ENCODE measurements at places on chromosomes 2 and 18. TPM values are rescaled to one million over a fixed set of nuclear protein-coding genes. Genes with fewer than 3 reads are reported as not detected.
A peak's percentile ranks its signal among the peaks of the same experiment; 100 is the strongest.

Gene TAF1B
- total RNA-seq: 7.4 TPM

Gene EPHA4
- 1.1 TPM for total RNA-seq

Gene MDH1
- 96.9 TPM for total RNA-seq

DNA sequence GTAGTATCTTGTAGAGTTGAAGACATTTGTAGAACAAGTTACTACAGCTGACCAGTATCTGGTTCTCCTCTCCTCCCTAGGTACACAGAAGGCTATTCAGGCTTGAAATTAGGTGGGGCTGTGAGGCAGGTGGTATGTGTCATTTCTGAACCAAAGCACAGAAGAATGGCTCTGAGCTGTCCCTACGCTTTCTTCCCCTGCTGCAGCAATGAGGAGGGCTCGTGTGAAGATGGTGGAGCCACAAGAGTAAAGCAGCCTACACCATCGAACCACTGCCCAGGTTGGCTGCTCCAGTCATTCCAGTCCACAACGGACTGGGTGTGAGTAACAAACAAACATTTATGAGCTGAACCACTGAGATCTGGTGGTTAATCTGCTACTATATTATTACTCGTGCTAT lies 148.9 kb downstream of the DTNB start:
- H3K27ac ChIP-seq: no peak overlapping the region
- H3K27me3 ChIP-seq: no peaks in the 10 kb centered on the region
- DNase-seq: no peak
- H3K36me3 ChIP-seq: no peaks in the 10 kb centered on the region

- H3K36me3 ChIP-seq: no peaks in the 10 kb centered on the region
- no peaks in the 10 kb centered on the region for H3K4me1 ChIP-seq
- H3K4me3 ChIP-seq: no peak overlapping the region
- no peaks in the 10 kb centered on the region for H3K27me3 ChIP-seq
Measured at GRCh38 chr2:75018162-75018561, 59.7 kb downstream of the POLE4 start.

DNA sequence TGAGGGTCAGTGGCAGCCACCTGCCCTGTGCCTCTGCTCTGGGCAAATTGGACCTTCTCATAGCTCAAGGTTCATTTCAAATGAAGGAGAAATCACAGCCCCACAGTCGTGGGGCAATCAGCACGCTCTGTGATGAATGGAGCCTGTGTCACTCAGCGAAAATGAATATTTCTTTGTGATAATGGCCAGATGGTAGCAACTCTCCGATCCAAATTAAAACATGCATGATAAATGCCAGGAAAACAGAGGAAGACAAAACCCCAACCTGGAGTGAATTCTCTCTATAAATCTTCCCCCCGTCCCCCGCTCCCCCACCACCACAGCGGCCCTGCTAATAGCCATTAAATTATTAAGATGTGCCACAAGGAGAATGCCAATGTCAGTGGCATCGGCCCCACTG lies 258.4 kb downstream of the CELF4 start:
- H3K4me3 ChIP-seq: no peak overlapping the region
- H3K36me3 ChIP-seq: no peaks in the 10 kb centered on the region
- H3K27me3 ChIP-seq: no peaks in the 10 kb centered on the region
- no peaks in the 10 kb centered on the region for H3K4me1 ChIP-seq
- no peak overlapping the region for H3K27ac ChIP-seq
- DNase-seq: no peak

- no peaks in the 10 kb centered on the region for H3K4me1 ChIP-seq
- no peak for DNase-seq
- no peak overlapping the region for H3K27ac ChIP-seq
- no peaks in the 10 kb centered on the region for H3K36me3 ChIP-seq
Measured at GRCh38 chr2:141647353-141647752, 483.5 kb downstream of the LRP1B start.

GRCh38 chr2:229689307-229689839 lies 25.0 kb downstream of the DNER start:
- H3K27me3 ChIP-seq: peaks cover 4% of the 10 kb centered on the region
- no peak overlapping the region for H3K27ac ChIP-seq
- no peaks in the 10 kb centered on the region for H3K36me3 ChIP-seq
- no peak for DNase-seq

DNA sequence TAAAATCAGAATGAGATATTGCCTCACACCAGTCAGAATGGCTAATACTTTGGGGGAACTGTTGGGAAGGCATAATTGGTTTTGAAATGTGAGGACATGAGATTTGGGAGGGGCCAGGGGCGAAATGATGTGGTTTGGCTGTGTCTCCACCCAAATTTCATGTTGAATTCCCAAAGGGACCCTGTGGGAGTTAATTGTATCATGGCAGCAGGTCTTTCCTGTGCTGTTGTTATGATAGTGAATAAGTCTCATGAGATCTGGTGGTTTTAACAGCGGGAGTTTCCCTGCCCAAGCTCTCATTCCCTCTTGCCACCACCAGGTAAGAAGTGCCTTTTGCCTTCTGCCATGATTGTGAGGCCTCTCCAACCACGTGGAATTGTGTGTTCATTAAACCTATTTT lies 59.6 kb downstream of the CSRNP3 start:
- no peak overlapping the region for H3K27ac ChIP-seq
- no peak overlapping the region for H3K4me3 ChIP-seq
- H3K4me1 ChIP-seq: no peaks in the 10 kb centered on the region

- H3K27me3 ChIP-seq: no peaks in the 10 kb centered on the region
- no peak overlapping the region for H3K27ac ChIP-seq
- H3K4me1 ChIP-seq: no peaks in the 10 kb centered on the region
- no peaks in the 10 kb centered on the region for H3K36me3 ChIP-seq
- no peak overlapping the region for H3K4me3 ChIP-seq
- DNase-seq: no peak
Measured at GRCh38 chr2:227252831-227253230, 72.2 kb upstream of the MFF start.

- peaks cover 10% of the 10 kb centered on the region for H3K4me1 ChIP-seq
- peak overlapping the region; percentile 87 for H3K27ac ChIP-seq
- H3K36me3 ChIP-seq: peaks cover 4% of the 10 kb centered on the region
- no peak for DNase-seq
- H3K4me3 ChIP-seq: peak overlapping the region; percentile 83
Measured at GRCh38 chr18:54269893-54270844, 852 bp downstream of the POLI start.
